ENCODE measurements at places on chromosomes 3 and 15. TPM values are rescaled to one million over a fixed set of nuclear protein-coding genes. Genes with fewer than 3 reads are reported as not detected.

DNA sequence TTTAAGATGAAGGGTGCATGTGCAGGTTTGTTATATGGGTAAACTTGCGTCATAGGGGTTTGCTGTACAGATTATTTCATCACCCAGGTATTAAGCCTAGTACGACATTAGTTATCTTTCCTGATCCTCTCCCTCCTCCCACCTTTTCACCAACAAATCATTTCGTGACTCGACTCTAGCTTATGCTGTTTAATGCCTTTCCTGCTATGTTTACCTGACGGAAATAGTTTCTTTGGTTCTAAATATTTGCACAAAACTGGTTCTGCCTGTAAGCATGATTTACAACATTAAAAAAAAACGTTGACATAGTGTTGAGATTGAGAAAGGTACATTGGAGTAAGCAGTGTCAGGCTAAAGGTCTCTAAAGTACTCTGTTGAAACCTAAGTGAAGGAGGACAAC is 2.4 kb downstream of the GNL3 start:
- DNase-seq: no peak

DNA sequence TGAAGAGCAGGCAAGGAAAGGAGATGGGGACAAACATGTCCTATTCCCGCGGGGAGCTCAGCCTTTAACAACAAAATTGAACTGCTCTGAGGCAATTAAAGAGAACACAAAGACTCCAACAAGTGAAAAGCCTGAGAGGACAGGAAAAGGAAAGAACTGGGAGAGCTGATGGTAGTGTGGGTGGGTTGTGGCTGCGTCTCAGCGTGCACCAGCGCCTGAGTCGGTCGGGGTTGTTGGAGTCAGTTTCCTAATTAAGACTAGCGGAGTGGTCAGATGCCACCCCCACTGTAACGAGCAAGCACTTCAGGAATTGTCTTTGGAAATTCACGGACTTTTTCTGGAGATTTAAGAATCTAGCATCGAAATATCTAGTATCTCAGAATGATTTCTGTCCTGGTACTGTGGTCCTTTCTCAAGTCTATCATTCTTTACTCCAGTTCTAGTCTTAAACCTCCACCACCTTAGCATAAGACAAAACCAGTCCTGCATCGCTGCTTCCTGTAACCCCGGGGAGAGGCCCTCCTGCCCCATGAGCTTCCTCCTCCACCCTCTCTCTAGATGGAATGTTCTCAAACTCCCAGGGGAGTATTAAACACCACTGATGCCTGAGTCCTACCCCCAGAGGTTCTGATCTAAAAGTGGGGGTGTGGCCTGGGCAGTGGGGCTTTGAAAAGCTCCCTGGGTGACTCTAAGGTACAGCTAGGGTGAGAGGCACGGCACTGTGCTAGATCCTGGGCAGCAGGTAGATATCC is 104.0 kb downstream of the CYP19A1 start:
- no peak for DNase-seq

DNA sequence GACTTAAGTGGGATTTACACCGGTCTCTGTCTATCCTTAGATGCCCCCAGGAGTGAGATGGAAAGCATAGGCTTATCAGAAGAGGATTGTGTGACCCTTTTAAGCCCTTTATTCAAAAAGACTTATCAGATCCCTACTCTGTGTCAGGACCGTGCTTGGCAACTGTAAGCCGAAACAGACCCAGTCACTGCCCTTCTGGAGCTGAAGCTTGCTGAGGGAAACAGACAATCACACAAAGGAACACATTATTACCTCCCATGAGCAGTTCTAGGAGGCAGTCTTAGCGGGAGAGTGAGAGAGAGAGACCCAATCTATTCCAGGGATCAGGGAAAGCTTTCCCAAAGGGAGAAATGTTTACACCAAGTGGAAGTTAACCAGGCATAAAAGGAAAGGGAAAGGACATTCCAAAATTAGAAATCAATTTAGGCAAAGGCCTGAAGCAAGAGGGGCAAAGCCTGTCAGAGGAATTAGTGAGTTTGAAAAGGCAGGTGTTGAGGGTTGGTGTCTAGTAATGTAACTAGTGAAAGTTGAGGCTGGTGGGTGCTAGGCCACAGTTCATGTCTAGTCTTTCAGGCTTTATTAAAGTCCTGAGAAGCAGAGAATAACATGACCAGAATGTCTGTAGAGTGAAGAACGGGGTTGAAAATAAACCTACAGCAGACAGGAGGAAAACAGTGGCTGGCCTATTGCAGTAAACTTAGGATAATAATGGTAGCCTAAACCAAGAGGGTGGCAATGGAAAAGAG is 86.7 kb downstream of the THBS1 start:
- peak; percentile 10 for DNase-seq

DNA sequence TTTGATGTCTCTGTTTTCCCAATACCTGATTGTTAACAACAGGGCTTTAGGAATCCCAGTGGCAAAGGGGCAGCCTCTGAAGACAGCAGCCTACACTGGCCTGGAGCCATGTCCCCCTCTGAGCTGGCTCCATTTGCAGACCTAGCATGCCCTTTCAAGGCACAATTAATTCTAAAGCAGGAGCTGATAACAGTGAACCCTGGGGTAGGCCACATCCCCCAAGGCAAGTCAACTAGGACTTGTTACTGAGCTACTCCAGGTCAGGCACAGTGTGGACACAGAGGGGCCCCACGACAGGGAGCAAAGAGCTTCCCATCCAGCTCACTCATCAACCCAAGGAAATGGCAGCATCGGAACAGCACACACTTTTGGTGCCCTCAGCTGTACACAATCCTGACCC is 51.9 kb downstream of the SPSB4 start:
- DNase-seq: no peak

Gene NR2C2
- total RNA-seq: 6.9 TPM

Gene SLC25A26
- total RNA-seq: 35.2 TPM

DNA sequence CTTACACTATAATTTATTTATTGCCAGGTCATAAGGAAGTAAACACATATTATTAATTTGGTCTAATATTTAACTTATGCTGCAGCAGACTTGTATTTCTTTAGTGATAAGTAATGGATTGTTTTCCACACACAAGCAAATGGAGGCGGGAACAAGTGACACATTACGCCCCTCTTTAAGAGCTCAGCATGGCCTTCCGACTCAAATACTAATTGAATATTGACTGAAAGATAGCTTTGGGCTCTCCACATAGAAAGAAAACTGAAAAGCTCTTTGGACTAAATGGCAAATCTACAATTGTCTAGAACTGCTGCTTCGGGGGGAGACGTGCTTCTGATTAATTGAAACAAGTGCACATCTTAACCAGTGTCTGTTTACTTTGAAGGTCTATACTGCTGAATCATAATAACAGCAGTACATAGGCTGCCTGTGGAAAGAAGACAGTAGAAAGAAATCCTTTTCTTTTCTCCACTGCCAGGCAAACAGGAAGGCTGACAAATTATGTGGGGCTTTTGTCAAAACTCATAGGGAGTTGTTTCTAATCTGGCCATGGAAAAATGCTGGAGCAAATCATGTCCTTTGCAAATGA is 15.9 kb downstream of the CADPS start:
- DNase-seq: no peak

DNA sequence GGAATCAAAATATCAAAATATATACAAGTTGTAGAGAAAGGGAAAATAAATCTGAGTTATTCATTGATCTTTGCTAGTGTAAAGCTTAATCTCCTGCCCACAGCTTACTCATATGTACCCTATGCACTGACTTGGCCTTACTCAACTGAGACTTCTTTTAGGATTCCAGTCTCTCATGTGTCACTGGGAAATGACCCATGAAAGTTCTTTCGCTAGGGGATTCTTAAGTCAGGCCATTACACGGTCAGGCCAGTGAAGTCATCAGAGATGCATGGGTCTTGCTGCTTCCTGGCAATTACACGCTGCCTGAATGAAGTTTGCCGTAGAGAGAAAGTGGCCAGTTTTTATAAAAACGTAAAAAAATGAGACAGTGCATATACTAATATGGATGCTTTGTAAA is 20.7 kb upstream of the LPP start:
- DNase-seq: no peak

DNA sequence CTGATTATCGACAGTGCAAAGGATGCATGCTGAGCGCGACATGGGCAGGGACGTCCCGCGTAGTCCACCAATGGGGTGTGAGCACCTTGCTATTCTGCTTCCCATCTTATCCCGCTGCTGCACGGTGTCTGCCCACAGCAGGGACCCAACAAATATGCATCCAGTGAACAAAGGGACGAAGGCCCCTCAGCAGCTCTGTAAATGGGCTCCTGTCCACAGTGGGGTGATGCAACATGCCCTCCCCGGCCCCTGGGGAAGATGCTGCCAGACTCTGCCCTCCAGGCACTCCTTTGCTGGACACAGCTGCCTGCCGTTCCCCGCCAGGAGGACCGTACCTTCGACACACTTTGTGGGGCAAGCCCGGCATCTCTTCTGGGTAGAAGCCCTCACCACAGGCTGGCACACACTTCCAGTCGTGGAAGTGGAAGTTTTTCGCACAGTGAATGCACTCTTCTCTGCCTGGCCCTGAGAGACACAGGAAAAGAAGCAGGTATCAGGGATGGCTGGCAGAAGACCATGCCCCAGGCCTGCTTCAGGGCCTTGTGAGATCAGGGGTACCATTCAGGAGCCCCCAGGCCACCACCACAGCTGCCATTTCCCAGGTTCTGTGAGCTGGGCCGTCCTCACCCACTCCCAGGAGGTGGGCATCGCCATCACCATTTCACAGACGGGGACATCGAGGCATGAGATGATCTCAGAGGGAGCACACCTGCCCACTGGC is 18.2 kb upstream of the SNRPA1 start:
- DNase-seq: no peak

- no peak for DNase-seq
These were observed 35.1 kb downstream of the PDCD6IP start for GRCh38 chr3:33833408-33834095.

Gene ARGFX
- total RNA-seq: not detected

Gene NMNAT3
- not detected for total RNA-seq

Gene EIF1B
- total RNA-seq: 24.4 TPM

DNA sequence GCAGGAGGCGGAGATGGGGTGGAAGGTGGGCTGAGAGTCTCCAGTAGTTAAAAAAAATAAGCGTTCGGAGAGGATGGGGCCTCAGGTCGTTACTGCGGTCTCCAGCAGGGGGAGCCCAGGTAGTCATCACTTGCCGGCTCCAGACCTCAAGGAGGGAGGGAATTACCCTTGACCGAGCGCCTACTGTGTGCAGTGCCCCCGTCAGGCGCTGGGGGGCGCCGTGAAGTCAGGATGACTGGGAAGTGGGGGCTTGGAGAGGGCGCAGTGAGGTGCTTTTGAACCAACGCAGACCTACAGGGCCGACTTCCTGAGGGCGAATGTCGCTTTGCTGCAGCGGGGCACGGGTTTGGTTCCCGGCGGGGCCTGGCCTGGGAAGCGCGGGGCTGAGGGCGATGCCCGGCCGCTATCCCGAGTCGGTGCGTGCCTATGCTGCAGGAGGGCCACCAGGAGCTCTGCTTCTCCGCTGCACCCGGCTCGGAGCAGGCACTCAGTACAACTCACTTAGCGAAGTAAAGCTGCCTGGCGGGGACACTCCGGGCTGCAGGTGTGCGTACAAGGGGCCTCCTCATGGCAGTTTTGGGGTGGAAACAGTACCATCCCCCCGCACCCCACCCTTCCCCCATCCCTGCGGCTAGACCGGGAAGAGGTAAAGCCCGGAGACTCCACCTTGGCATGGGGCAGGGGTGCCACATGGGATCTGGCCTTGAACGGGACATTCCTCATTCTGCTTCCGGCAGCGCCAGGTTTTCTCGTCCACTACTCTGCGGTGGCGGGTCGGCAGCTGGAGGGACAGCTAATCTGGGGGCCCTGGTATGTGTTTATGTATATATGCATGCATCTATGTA is 79.8 kb downstream of the RHCG start:
- peak; percentile 68 for DNase-seq

Gene SLC6A20
- 5.0 TPM for total RNA-seq

Gene RTP3
- not detected for total RNA-seq

GRCh38 chr15:58513008-58513407 is 81.2 kb downstream of the LIPC start:
- DNase-seq: no peak

Gene CYP8B1
- total RNA-seq: not detected

DNA sequence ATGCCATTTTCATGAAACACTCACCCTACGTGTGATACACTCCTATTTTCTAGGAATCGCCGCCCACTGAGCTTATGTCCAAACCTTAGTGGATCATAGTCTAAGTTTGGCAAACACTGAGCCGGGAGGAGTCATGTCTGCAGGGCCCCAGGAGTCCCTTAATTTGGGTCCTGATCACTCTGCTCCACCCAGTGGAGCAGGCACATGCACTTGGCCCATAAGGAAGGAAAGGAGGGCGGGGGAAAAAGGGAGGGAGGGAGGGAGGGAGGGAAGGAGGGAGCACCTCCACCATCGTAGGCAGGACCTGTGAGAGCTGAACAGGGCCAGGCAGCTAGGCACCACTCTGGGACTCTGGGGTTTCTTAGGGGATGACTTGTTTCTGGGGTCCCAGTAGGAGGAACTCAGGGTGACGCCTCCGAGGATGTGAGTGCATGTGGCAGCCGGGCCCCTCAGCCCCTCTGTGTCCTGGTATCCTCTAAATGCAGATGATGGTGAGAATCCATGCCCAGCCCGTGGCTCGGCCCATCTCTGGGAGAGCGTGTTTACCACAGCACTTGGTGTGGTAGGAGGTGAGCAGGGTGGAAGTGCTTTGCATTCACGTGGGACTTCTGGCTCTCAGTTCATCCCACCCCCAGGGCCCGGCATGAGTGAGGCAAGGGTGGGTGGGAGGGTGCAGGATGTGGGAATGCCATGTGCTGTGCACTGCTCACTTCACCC is 109.4 kb downstream of the KLF13 start:
- no peak for DNase-seq

- DNase-seq: no peak
These were observed 292.0 kb upstream of the C2CD4B start for GRCh38 chr15:62457100-62457499.

Gene IL17RD
- total RNA-seq: 34.4 TPM

- DNase-seq: no peak
These were observed 407.3 kb downstream of the TBL1XR1 start for GRCh38 chr3:176789947-176790346.

DNA sequence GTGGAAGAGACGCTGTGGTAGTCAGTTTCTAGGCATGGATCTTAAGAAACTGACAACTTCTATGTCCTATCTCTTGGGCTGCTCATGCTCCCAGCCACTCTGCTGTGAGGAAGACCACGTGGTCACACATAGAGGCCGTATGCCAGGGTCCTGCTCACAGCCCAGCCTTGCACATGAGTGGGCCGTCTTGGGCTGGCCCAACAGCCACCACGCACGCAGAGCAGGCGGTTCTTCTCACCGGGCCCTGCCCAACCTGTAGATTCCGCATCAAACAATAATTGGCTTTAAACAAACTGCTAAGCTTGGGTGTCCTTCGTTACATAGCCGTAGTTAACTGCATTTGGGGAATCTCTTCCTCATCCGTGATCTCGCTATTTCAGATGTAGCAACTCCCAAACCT is 26.0 kb downstream of the SLC41A3 start:
- peak; percentile 58 for DNase-seq

Gene TERB2
- total RNA-seq: not detected

- no peak for DNase-seq
These were observed 19.5 kb upstream of the NANOGP8 start for GRCh38 chr15:35104526-35105147.

Gene NEK11
- total RNA-seq: 2.0 TPM

Gene PRR20G
- not detected for total RNA-seq

- no peak for DNase-seq
These were observed 428.1 kb upstream of the DPH6 start for GRCh38 chr15:35974052-35974451.

Measured in G401 (cell line).